Left kidney (tissue), 8 donors: ENCODE measurements at places on chromosomes 6 and 20.

- no peak for DNase-seq
These were observed 267.6 kb upstream of the SGK1 start for GRCh38 chr6:134585517-134585873.

- DNase-seq: peak; percentile 59
These were observed 6.0 kb upstream of the PTK7 start for GRCh38 chr6:43070028-43070632.

- no peak for DNase-seq
These were observed 284.3 kb downstream of the EPM2A start for GRCh38 chr6:145451029-145451428.

DNA sequence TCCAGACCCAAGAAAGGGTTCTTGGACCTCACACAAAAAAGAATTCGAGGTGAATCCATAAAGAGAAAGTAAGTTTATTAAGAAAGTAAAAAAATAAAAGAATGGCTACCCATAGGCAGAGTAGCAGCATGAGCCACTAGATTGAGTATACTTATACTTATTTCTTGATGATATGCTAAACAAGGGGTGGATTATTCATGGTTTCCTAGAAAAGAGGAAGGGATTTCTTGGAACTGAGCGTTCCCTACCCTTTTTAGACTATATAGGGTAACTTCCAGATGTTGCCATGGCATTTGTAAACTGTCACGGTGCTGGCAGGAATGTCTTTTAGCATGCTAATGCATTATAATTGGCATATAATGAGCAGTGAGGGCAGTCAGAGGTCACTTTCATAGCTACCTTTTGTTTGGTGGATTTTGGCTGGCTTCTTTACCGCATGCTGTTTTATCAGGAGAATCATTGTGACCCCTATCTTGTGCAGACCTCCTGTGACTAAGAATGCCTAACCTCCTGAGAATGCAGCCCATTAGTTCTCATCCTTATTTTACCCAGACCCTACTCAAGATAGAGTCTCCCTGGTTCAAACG lies 44.3 kb downstream of the TENT5A start:
- no peak for DNase-seq

DNA sequence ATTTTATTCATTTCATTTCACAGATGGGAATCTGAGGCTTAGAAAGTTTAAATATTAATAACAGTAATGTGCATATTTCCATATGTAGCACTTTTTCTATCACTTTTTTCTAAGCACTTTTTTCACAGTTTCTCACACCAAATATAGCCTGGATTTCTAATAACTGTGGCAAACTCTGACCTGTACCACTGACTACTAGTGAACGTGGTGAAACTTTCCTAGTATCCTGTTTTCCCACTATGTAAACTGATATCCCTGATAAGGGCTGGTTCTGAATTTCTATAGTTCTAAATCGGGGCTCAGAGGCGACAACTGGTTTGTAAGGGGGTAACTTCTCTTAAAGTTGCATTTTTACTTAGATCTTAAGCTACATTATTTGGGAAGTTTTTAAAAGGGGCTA lies 32.6 kb downstream of the MAP7 start:
- no peak for DNase-seq

DNA sequence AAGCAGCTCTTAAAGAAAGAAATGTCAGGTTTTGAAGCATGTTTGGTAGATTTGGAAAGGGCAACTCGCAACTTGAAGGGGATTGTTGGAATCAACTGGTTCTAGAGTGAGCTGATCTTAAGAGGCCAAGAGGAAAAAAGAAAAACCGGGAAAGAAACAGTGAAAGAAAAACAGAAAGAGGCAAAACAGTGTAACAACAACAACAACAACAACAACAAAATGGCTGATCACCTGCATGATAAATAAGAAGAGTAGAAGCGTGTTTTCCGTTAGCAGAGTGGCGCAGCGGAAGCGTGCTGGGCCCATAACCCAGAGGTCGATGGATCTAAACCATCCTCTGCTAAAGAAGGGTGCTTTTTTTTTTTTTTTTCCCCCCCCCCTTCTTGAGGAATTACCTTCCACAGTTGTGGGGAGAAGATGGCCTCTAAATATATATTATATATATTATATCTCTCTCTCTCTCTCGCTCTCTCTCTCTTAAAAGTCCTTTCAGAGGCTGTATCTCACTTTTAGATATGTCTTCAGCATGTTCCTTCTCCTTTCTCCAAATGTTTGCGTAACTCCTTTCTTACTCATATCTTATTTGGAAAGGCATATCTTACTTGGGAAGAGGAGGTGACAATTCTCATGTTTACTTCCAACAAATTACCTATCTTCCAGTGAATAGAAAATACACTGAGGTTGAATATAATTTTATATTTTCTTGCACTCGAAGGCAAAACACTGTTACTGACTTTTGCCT lies 134.4 kb downstream of the OR2B2 start:
- DNase-seq: no peak

GRCh38 chr20:49185071-49185761 lies 2.9 kb downstream of the STAU1 start:
- no peak for DNase-seq
